ENCODE measurements at places on chromosomes 4 and X. TPM values are rescaled to one million over a fixed set of nuclear protein-coding genes. Genes with fewer than 3 reads are reported as not detected.

SERPINA7 gene
- not detected for total RNA-seq

ADRA2C gene
- not detected for total RNA-seq

CLCN5 gene
- total RNA-seq: 6.3 TPM

ABHD18 gene
- 18.3 TPM for total RNA-seq

VCX3A gene
- not detected for total RNA-seq

JADE1 gene
- 45.4 TPM for total RNA-seq

ABLIM2 gene
- total RNA-seq: 68.3 TPM

FGFRL1 gene
- total RNA-seq: 28.5 TPM

CSAG1 gene
- not detected for total RNA-seq

NLGN4X gene
- total RNA-seq: not detected

TCEAL5 gene
- total RNA-seq: not detected

IL1RAPL1 gene
- not detected for total RNA-seq

ZNF718 gene
- total RNA-seq: 18.0 TPM

PAGE4 gene
- not detected for total RNA-seq

IRS4 gene
- total RNA-seq: not detected

ADGRG4 gene
- not detected for total RNA-seq

MAGEC3 gene
- total RNA-seq: not detected

ERCC6L gene
- 0.34 TPM for total RNA-seq

TMSB15A gene
- total RNA-seq: not detected

VSIG1 gene
- 16.8 TPM for total RNA-seq

CFP gene
- total RNA-seq: 0.59 TPM

COX7B2 gene
- not detected for total RNA-seq

GAGE12E gene
- total RNA-seq: not detected

FGFBP2 gene
- 0.59 TPM for total RNA-seq

ANXA3 gene
- total RNA-seq: not detected

PDE5A gene
- 1.4 TPM for total RNA-seq

TIGD2 gene
- 8.6 TPM for total RNA-seq

DDX53 gene
- not detected for total RNA-seq

GLRA2 gene
- total RNA-seq: not detected

PNMA6F gene
- total RNA-seq: not detected

JADE3 gene
- total RNA-seq: 23.4 TPM

HPSE gene
- 1.3 TPM for total RNA-seq

UCP1 gene
- not detected for total RNA-seq

CYSLTR1 gene
- total RNA-seq: 43.4 TPM

STX18 gene
- total RNA-seq: 33.6 TPM

GSPT2 gene
- 14.5 TPM for total RNA-seq

PABPC1L2B gene
- total RNA-seq: not detected

MAP9 gene
- 19.1 TPM for total RNA-seq

ATP1B4 gene
- not detected for total RNA-seq

Data from B cell (primary cell).